ENCODE measurements at places on chromosomes 5 and 9.

DNA sequence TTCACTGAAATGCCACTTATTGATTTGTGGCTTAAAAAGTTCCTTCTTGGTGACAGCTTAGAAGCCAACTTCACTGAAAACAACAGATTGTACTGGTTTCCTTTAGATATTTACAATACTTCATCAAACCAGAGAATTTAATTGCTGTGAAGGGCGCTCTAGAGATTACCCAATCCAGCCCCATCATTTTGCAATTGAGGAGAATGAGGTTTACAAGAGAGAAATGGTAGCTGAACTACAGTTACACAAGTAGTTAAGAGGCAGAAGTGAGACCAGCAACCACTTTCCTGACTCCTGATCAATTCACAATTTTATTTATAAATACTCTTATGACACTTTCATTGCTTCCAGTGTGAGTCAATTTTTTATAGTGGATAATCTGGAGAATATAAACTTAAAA is 103.5 kb upstream of the APC start:
- no peak for DNase-seq

- peak; percentile 85 for DNase-seq
These were observed 89.3 kb downstream of the FEM1C start for GRCh38 chr5:115455301-115455707.

DNA sequence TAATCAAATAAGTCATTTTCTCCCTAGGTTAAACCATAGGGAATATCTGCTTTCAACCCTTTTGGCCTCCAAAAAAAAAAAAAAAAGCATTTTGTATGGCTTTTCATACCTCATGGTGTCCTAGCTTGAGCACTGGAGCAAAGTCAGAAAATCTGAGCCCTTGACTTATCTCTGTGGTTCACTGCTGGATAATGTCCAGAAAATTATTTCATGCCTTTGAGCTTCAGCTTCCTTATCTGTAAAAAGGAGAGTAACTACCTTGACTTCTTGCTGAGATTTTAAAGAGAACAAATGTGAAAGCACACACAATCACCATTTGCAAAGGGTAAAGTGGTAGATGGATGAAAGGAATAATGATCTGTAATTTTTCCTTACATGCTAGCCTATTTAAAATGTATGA is 165.9 kb downstream of the ALDH1A1 start:
- DNase-seq = peak; percentile 38

GRCh38 chr5:82396871-82397514 is 118.8 kb upstream of the RPS23 start:
- peak; percentile 98 for DNase-seq

DNA sequence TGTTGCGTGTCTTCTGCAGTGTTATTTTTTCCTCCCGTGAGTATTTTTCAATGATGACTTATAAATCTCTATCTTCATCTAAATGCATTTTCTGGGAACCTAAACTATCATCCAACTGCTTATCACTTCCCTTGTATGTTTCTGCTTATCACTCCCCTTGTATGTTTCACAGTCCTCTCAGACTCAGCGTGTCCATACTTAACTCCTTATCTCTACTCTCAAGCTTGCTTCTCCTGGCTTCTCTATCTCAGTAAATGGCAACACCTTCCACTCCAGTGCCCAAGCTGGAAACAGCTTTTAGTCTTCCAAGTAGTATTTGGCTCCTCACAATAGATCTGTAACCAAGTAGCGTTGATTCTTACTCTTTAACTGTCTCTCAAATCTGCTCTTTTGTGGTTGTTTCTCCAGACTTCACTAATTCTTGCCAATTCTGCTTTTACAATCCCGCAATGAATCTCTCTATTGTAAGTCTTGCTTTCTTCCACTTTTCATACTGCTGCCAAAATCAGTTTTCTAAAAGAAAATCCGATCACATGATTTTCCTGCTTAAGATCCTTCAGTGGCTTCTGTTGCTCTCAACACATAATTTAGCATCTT is 33.8 kb upstream of the TXNDC8 start:
- no peak for DNase-seq

DNA sequence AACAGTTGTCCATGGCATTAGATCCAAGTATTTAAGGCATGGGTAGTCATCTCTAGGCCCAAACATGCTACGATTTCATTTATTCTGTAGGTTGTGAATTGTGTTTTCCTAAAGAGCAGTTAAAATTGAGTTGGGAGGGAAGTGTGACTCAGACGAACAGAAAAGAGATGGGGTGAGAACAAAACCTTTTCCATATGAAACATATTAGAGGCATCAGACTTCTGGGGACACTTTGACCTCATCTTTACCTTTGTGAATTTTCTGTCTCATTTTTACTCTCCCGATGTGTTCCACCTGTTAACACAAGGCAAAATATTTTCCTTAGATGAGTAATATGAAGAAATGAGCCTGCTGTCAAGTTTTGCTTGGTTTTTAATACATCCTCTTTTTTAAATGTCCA is 181.3 kb downstream of the ESM1 start:
- no peak for DNase-seq

- no peak for DNase-seq
These were observed 22.0 kb upstream of the FREM1 start for GRCh38 chr9:14932231-14932630.

DNA sequence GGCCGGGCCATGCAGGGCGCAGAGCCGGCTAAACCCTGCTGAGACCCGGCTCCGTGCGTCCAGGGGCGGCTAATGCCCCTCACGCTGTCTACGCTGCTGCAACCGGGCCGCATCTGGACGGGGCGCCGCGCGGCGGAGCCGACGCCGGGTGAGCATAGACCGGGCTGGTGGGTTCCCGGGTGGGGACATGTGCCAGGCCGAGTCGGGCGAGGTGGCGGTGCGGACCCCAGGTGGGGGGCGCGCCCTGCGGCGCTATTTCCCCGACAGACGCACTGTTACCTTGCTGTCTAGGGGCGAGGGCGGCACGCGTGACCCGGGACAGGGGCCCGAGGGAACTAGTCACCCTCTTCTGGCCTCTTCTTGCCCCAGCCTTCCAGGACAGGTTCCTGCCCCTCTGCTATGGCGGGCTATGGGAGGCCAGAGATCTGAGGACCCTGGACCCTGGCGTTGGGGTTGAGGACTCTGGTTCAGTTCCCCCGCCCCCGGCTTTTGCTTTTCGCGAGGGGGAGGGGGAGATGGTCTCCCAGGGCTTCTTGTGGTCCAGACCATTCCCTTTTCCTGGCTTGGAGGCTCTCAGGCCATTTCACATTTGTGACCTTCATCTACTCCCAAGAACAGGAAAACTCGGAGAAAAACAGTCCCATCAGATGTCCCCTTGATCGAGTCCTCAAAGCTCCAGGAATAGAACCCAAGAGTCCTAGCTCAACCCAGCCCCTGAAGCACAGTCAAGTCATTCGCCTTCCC is 536 bp downstream of the SLC27A4 start:
- peak; percentile 26 for DNase-seq

GRCh38 chr9:72154468-72155285 is 5.4 kb downstream of the GDA start:
- peak; percentile 70 for DNase-seq

- DNase-seq = no peak
These were observed 249.6 kb upstream of the DAP start for GRCh38 chr5:11010429-11011210.

GRCh38 chr5:1737790-1738405 is 61.7 kb downstream of the MRPL36 start:
- peak; percentile 37 for DNase-seq

GRCh38 chr9:1922026-1922425 is 93.1 kb upstream of the SMARCA2 start:
- DNase-seq = no peak

GRCh38 chr5:60521376-60522291 is 178.3 kb downstream of the DEPDC1B start:
- DNase-seq = peak; percentile 33

DNA sequence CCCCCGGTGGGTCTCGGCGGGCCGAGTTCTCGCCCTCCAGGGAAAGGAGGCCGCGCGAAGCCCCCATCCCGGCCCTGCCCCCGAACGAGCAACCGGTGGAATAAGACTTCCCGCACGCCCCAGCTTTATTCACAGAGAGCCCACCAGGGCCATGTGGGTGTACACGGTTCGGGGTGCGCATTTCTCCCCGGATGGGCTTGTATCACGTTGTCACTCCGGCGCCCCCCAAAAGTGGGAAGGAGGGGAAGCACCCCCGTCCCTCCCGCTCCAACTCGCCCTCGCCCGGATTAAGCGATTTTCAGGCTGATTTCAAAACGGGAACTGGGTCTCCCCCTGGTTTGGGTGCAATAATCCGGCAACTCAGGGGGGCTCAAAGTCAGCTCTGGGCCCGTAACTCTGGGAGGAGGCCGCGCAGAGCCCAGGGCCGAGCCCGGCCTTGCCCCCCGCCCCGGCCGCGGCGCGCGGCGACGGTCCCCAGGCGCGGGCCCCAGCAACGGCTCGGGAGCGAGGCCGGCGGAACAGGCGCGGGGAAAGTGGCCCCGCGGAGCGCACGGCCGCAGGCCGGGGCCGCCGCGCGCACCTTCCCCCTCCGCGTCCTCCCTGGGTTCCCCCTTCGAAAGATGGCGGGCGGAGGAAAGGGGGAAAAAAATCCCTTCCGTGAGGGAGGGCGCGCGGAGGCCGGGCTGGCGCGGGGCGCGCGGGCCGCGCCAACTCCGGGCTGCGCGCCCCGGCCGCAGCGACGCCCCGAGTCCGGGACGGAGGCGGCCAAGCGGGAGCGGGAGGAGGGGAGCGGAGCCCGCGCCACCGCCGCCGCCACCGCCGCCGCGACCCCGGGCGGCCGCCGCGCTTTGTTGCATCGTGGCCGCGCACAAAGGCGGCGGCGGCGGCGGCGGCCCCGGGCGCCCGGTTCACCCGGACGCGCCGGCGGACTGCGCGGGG is 644 bp downstream of the BRD3 start:
- DNase-seq = peak; percentile 34

GRCh38 chr5:83281176-83281575 is 190.4 kb upstream of the VCAN start:
- peak; percentile 9 for DNase-seq

DNA sequence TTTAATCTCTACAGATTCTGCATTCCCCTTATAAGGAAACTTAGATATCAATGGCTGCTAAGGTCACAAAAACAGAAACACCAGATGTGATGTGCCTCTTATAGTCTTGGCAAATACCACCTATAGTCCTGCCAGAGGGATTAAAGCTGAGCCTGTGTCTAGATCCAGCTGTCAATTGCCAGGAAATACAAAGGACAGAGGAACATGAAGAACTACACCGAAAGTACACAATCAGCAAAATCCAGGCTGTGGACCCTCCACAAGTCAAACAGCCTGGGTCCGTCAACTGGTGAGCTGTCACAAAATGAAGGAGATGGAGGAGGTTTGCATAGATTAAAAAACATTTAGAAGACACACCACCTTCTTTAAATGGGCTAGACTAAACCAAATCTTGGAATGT is 85.4 kb downstream of the KLF4 start:
- DNase-seq = no peak

GRCh38 chr5:75601996-75602395 is 9.3 kb upstream of the ANKDD1B start:
- DNase-seq = peak; percentile 99

DNA sequence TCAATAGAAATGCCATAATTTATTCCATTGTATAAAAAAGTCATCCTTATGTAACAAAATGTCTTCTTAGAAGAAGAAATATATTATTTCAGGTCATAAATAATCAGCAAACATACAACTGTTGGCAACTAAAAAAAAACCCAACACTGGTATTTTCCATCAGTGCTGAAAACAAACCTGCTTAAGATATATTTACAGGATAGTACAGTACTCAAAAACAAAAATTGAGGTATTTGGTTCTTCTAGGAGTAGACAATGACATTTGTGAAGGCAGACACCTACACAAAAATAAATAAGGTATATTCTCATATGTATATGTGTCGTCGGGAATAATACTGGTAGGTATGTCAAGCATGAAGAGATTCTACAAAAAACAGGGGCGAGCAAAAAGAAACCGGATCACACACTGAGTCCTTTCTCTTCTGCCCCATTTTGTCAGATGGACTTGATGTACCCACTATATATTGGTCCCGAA is 2.9 kb downstream of the DUSP1 start:
- DNase-seq = no peak

GRCh38 chr9:127221695-127222094 is 42.9 kb upstream of the GARNL3 start:
- DNase-seq = no peak

- no peak for DNase-seq
These were observed 491.0 kb upstream of the PIK3R1 start for GRCh38 chr5:67724412-67725135.

- no peak for DNase-seq
These were observed 54.4 kb downstream of the ZNF622 start for GRCh38 chr5:16411235-16411634.

- no peak for DNase-seq
These were observed 169.2 kb downstream of the CACNA1B start for GRCh38 chr9:138046641-138047301.

- no peak for DNase-seq
These were observed 9.4 kb upstream of the DELE1 start for GRCh38 chr5:141914199-141914743.
